SK-N-DZ (cell line): ENCODE measurements at places on chromosomes 5 and 9.
A peak's percentile ranks its signal among the peaks of the same experiment; 100 is the strongest.

GRCh38 chr9:77170991-77171699 is 6.2 kb upstream of the VPS13A start:
- DNase-seq: no peak

DNA sequence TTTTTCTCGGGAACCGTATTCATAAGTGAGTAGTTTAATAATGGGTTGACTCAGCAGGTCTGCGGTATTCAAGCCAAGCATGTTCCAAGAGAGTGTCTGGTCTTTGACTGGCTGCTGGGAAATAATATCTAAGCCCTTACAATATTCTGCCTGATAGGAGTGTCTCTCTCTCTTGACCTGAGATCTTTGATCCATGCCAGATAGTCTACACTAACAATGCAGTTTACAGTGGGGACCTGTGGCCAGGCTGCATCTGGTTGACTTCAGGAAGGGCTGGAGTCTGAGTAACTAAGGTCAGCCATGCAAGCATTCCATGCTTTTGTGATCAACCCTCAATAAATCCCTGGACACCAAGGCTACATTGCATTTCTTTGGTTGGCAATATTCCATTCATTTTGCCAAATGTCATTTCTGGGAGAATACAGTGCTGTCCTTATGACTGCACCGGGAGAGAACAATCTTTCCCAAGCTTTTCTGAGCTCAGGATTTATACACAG is 195.5 kb downstream of the SEMA5A start:
- DNase-seq: no peak

DNA sequence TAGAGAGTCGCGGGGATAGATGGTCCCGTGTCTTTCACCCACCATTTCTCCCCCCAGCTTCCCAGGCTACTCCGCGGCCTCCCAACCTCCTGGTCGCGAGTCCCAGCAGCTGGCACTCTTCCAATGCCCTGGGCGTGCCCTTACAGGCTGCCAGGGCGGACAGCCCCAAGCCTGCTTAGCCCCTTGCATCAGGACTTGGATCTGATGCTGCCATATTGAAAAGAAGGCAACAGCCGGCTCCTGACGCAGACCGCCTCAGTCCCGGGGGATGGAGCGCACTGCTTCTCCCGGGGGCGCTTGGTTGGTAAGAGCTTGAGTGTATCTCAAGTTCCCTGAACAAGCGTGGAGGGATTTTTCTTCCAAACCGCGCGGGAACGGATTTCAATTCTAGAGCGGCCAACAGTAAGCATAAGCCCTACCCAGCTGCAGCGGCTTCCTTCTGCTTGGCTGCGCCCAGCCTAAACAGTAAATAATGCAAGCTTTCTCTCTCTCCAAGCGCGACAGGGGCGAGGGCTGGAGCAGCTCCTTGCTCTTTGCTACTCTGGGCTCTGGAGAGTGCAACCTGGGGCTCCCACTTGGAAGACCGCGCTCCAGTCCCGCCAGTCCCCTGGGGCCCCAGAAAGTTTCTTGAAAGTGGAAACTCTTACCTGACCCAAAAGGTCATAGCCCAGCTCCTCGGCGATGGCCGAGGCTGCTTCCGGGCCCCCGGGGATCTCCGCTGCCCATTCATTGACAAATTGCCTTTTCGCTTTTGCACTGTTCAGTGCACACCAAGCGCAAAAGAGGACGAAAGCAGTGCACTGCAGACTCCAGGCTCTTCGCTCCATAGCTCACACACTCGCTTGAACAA is 607 bp downstream of the PCSK1 start:
- no peak for DNase-seq

DNA sequence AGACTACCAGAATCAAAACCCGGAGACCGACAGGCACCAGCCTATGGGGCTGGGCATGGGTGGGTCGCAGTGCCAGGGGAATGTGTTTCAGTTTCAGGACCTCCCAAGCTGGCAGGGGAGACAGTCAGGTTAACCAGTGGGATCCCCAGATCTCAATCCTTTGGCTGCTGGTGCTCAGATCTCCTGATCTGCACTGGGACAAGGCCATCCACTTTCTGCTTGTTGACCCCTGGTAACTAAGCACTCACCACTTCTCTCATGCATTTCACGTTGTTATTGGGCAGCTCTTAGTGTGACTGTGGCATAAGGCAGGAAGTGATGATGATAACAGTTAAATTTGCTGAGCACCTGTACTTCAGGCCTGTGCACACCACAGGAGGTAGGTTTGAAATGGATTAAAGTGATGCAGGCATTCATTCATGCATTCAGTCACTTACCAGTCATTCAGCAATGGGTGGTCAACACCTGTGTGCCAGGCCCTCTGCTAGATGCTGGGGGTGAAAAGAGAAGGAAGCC is 42.1 kb upstream of the STXBP1 start:
- peak; percentile 22 for DNase-seq

DNA sequence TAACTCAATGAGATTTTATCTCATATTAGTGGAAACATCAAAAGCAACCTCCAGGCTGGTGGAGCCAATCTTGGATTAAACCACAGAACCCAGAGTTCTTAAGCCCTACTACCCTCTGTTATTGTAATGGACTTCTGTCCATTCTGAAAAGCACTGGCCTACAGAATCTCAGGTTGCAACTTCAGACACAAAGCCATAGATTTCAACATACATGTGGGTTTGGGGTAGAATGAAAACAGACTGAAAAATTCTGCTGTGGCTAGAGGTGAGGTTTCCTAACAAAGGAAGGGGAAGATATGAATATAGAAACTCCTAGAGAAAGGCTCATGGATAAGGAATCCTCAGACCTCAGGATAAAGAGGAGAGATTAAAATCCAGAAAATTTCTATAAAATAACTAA is 569.8 kb upstream of the RIOK2 start:
- no peak for DNase-seq

DNA sequence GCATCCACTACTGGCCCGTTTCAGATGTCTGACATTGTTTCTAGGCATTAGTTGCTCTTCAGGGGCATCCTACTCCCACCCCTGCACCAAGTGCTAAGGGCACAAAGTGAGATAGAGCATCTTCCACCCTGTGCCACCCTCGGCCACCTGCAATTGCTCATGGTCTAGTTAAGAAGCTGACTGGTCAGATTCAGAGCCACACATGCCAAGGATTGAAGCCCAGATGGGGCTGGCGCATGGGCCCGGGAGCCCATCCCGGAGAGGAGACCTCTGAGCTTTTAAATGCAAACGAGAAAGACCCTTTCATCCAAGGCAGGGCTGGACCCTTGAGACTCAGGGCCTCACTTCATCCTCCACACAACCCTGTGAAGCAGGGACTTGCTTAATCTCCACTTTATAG is 28.5 kb downstream of the HRH2 start:
- DNase-seq: no peak

DNA sequence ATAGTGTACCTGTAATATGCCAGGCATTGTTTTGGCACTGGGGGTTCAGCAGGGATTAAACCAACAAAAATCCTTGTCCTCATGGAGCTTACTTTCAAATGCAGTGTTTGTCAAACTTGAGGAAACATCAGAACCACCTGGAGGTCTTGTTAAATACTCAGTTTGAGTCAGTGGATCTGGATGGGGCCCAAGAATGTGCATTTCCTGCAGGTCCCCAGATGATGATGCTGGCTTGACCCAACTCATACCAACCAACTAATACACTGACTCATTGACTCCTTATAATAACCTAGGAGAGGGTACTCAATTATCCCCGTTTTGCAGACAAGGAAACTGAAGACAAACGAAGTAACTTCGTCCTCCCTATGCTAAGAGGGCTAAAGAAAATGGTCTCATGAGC is 11.3 kb downstream of the WWC1 start:
- no peak for DNase-seq

- DNase-seq: no peak
Observed at GRCh38 chr5:160260881-160261815, 31.8 kb downstream of the FABP6 start.

DNA sequence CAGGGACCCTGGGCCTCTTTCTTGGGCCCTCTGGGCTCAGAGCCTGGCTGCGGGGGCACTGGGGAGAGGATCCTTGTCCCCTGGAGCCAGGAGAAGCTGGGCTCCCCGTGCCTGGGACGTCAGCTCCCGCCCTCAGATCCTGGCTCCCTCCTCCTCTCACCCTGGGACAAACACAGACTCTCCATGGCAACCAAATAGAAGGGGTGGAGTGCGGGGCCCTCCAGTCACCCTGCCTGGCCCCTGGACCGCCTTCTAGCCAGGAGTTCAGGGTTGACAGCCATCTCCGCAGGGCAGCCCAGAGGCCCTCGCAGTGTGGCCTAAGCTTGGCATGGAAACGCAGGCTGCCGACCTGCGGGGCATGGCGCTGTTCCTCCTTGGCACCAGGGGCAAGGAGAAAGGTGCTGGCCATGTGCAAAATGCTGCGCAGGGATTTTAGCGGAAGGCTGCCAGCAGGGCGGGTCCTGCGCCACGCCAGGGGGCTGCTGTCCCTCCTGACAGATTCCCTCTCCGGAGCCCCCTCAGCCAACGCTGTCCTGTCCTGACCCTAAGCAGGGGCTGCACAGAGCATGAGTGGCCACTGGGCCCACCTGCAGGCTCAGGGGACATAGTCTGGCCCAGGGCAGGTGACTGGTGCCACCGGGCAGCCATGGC is 1.0 kb downstream of the ZDHHC11 start:
- no peak for DNase-seq

DNA sequence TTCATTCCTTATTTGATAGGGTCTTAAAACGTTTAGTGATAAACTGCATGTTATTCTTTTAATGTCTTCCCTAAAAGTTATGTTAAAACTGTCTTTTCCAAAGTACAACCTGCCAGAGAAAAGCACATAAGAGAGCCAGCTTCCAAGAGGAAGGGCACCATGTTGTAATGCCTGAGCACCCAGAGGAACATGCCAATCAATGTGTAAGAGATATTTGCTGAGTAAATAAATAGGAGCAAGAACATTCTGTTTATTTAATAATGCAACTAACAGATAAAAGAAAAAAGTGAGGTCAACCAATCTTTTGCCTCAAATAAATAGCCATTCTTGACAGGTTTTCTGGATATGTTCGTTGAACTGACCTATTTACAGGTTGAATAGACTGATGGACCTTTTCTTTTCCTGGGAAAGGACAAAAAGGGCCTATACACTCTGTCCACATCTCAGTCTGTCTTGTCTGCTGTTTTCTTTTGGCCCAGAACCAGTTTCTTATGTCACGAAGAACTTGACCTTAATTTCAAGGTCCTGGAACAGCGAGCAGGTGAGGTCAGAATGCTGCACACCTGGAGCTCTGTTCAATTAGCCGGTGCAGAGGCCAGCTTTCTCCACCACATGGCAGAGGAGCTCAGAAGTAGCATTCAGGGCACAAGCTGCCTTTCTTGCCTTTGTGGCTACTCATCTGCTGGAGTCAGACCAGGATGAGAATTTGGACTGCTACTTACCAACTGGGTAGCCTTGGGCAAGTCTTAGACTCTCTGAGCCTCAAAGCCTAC is 77.7 kb downstream of the PLCXD3 start:
- DNase-seq: no peak

DNA sequence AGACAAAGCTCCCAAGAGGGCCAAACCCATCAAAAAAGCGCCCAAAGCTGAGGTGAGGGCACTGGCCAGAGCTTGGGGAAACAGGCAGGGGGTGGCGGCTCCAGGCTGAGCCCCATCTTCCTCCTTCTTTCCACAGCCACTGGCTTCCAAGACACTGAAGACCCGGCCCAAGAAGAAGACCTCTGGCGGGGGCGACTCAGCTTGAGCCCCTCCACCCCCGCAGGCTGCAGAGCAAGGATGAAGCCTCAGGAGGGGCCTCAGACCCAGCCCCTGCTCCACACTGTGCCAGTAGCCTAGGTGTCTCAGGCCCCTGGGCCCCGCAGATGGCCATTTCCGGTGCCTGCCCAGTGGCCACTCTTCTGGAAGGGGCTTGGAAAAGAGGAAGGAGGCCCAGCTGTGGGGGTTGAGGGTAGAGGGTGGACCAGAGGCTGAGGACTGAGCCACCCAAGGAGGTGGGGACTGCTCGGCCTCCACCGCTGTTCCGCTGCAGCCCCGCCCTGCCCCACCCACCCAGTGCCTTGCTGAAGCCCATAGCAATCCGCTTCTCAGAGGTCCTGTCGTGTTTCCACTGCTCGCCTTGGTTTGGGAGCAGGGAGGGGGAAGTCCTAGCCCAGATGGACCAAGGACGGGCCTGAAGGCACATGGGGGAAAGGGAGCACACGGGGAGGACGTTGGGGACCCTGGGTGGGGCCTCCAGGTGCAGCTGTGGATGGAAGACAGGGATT is 6.9 kb downstream of the REEP2 start:
- DNase-seq: no peak

- no peak for DNase-seq
Observed at GRCh38 chr5:83099445-83099844, 22.1 kb downstream of the XRCC4 start.

GRCh38 chr5:169561893-169562292 is 21.7 kb upstream of the SPDL1 start:
- no peak for DNase-seq

DNA sequence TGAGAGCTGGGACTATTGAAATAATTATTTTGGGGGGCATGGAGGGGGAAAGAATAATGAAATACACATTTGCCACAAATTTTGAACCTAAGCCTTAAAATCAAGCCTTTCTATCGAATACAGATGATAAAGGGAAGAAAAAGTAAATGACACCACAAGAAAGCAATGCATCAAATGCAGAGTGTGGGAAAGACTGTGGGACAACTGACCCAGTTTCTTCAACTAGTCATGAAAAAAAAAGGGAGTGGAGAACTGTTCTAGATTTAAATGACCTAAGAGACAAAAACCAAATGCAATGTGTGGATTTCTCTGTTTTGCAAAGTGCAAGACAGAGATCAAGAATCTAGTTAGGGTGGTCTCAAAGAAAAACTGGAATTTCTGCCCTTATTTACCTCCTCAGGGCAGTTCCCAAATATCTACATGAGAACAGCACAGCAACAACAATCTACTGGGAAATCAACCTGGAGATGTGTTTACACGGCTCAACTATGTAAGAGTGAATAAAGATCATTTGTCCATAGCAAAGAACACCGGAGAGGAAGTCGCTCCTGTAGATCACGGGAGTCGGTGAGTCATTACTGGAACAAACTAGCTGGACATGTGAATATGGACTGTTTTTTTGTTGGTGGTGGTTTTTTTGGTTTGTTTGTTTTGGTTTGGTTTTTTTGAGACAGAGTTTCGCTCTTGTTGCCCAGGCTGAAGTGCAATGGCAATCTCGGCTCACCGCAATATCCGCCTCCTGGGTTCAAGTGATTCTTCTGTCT is 145.9 kb downstream of the DROSHA start:
- no peak for DNase-seq

DNA sequence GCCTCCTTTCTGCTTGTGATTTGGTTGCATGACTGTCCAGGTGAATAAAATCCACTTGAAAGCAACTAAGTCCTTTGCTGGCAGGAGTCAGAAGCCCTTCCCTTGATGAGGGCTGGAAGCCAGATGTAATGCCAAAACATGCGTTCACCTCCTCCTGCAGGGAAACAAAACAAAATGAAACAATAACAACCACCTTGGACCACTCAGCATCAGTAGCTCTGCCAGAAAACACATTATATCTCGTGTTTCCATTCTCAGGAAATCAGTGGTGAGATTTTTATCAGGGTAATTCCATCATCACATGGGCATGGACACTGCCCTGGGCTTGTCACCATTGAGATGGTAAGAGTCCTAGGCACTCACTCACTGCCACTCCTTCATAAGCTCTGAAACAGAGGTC is 350.3 kb upstream of the ACTBL2 start:
- DNase-seq: peak; percentile 10
